ENCODE measurements at places on chromosomes 16 and 17.

DNA sequence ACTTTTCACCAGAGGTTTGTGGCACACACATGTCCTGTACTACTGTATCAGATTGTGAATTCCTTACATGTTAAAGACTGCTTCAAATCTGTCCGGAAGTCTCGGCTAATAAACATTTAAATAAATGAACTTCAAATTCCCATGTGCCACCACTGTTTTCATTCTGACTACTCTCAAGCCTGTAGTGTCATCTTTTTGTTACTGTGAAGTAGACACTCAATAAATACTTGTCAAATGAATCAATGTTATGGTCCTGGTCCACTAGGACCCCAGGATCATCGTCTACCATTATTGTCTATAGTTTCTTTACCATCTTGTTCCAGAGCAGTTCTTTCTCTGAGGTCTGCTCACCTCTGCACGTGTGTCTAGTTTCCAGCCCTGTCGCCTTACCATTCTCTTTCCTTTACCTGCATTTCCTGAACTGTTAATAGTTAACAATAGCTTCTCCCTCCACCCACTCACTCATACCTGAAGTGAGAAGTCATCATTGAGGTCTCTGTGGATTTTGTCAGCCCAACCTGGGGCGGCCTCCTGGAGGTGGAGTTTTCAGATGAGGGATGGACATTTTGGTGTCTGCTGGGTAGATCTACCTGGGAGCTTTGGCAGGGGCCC, 333.0 kb downstream of the SEC14L1 start:
- no peak for DNase-seq

GRCh38 chr16:51937771-51938170, 609.2 kb downstream of the TOX3 start:
- DNase-seq, result no peak

DNA sequence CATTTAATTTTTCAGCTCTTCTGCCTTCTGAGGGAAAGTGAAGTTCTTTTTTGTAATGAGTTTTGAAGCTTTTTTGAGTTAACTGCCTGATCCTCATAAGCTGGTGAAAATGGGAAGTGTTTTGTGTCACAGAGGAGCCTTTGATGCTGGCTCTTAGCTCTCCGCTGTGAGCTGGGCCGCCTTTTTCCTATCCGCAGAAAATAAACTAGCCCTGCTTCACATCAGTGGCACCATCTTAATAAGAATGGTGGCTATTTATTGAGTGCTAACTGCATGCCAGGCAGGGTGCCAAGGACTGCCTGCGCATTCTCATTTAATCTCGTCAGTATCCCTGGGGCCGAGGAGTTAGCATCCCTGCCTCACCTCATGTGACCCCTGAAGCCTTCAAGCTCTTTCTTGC, 309.0 kb downstream of the CPPED1 start:
- no peak for DNase-seq

DNA sequence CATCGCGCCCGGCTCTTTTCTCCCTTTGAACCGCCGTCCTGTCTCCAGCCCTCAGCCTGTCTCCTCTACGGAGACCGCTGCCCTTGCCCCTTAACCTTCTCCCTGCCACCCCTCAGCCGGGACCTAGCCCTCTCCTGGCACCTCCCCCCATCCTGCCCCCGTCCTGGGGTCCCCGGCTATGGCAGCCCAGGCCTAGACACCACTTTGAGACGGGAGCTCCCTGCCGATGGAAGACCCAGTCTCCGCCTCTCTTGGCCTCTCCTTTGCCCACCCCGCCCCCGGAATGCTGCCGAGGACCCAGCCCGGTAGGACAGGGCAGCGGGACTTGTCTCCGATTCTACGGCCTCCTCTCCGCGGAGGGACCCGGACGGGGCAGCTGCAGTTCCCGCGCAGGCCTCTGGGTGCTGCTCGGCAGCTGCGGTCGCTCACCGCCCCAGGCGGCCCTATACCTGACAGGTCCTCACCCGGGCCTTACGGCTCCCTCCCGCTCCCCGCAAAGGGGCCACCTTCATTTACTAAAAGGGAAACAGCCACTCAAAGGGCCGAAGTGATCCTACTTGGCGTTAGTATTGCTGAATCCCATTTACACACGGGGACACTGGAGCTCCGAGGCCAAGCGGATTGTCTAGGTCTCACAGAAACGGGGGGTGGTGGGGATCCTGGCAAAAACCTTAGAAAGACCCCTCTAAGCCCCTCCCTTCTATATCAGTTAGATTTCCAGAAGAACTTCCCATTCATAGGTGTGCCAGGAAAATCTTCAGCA, 32.6 kb upstream of the TAC4 start:
- DNase-seq, result peak; percentile 40

GRCh38 chr16:89004209-89004831, 27.3 kb upstream of the CBFA2T3 start:
- DNase-seq, result no peak

Data from stimulated activated CD8-positive, alpha-beta memory T cell treated with anti-CD3 and anti-CD28 coated beads, Interleukin-4, amount 100 ng/mL, for 4 hours (primary cell).